NCI-H1092 treated with DMSO at 0.1 percent for 48 hours (cell line): ENCODE measurements at places on chromosomes 3 and 15.

- no peak for DNase-seq
Observed at GRCh38 chr3:150447084-150447483, 39.0 kb downstream of the TSC22D2 start.

DNA sequence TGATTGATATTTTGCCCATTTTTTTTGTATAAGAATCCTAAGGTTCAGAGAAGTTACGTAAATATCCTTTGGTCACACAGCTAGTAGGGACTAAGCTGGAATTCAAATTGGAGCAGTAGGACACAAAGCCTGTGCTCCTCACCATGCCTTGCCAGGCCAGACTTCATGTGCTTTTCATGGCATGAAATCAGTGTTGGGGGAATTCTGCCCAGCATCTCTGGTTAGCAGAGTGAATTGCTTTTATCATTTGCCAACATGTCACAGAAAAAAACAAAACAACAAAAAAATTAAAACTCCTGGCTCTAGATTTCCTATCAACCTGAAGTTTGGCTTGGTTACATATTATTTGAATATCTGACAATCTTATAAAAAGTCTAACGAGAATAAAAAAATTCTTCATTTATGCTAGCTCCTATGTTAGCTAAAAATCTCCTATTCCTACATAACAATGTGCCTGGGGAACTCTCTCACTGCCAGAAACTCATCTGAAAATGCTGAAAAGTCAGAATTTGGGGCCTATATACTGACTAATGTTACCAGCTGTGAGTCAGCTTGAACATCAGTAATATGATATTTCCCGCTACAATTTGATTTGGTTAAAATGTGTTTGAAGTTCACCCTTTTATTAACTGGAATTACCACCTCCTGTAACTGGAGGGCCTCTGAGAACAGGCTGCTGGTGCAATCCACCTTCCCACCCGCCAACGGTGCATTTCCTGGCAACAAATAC lies 141.7 kb downstream of the TIGIT start:
- no peak for DNase-seq

- no peak for DNase-seq
Observed at GRCh38 chr3:128398586-128398985, 68.1 kb downstream of the DNAJB8 start.

DNA sequence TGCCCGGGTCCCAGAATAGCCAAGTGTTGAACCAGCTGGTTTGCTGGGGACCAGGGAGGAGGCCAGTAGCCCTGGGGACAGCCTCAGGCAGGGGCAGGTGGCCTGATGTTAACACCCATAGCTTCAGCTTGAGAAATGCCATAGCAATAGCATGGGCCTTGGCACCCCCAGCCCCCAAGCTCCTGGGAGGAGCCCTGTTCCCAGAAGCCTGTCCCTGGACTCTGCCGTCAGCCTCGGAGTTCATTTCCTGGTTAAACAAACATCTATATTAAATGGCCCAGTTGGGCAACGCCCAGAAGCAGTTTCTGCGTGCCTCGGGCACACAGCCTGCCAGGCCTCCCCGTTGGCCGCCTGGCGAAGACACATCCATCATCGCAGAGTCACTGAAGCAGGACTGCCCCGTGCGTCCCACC lies 58.2 kb downstream of the FGD5 start:
- DNase-seq, result no peak

DNA sequence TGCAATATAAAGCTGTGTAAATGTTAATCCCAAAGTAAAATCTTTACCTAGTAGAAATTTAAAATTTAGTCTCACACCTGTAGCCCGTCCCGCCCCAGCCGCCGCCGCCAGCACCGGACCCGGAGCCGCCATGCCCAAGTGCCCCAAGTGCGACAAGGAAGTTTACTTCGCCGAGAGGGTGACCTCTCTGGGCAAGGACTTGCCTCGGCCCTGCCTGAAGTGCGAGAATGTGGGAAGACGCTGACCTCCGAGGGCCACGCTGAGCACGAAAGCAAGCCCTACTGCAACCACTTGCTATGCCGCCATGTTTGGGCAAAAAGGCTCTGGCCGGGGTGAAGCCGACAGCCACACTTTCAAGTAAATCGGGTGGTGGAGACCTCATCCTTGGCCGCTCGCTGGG lies 22.1 kb upstream of the TOP2B start:
- DNase-seq, result no peak

DNA sequence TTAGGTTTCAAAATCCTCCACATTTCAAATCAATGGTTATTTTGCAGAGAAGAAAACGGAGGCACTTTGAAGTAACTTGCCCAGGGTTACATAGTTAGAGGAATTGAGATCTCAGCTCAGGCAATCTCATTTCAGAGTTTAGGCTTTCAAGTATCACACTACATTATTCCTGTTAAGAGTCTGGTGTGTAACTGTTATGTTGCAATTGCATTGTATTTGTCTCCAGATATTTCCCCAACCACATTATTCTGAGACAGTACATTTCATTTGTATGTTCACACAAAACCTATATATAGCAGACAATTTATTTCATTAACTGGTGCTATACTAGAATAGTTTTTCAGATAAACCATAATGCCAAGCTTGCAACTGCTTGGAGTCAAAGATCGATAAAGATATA lies 154.2 kb upstream of the TSPAN3 start:
- DNase-seq, result no peak

GRCh38 chr3:127835993-127836882 lies 13.9 kb upstream of the MGLL start:
- DNase-seq, result no peak

GRCh38 chr3:72485641-72486040 lies 362.6 kb downstream of the SHQ1 start:
- DNase-seq, result no peak

DNA sequence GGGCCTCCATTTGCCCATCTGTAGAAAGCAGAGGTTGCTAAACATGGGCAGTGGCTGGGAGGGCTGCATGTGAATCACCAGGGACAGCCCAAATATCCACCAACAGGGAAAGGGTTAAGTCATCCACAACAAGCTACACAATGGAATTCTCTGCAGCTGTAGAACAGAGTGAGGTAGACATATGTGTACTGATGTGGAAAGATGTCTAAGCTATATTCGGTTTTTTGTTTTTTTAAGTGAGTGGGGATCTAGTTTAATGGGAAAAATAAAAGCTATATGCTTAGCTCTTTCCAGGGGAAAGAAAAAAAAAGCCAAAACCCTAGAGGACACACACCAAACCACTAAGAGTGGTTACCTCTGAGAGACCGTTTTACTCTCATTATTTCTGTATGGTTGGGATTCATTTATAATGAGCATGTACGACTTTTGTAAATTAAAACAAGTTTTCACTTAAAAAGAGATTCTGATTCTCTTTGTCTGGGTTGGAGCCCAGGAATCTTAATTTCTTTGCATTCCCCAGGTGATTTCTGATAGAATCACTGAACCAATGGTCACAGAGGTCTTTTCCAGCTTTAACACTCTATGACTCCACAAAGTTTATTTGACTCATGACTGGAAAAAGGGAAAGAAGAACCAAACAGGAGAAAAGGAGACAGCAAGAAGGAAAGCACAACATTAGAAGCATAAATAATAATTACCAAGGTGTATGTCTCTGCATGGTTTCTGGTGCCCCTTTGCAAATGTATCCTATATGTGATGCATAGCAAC lies 19.1 kb downstream of the CRABP1 start:
- no peak for DNase-seq

DNA sequence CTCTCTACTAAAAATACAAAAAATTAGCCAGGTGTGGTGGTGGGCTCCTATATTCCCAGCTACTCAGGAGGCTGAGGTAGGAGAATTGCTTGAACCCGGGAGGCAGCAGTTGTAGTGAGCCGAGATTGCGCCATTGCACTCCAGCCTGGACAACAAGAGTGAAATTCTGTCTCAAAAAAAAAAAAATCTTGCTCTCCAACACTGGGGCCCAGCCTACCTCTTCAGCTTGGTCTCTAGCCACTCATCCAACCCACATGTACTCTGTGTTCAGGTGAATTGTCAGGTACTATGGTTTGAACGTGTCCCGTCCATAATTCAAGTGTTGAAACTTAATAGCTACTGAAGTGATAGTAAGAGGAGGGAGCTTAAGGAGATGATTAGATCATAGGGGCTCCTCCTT lies 22.4 kb upstream of the RAB7A start:
- no peak for DNase-seq

DNA sequence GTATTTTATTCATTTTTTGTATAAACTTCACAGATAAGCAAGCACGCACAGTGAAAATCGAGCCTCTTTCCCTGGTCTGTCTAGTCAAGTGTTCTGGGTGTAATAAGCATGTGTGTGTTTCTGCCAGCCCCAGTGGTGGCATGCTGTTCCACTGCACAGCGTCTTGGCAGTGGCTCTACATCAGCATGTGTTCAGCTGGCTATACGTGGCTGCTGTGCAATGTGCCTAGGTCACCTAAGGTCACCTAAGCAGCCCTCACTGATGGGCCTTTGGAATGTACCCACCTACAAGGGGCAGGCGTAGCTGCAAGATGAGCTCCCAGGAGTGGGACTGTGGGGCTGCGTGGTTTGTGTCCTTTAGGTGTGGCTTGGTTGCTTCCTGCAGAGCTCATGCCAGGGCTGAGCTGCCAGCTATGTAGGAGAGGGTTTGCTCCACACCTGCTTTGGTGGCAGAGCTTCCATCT lies 4.9 kb downstream of the LIMD1 start:
- DNase-seq, result no peak

DNA sequence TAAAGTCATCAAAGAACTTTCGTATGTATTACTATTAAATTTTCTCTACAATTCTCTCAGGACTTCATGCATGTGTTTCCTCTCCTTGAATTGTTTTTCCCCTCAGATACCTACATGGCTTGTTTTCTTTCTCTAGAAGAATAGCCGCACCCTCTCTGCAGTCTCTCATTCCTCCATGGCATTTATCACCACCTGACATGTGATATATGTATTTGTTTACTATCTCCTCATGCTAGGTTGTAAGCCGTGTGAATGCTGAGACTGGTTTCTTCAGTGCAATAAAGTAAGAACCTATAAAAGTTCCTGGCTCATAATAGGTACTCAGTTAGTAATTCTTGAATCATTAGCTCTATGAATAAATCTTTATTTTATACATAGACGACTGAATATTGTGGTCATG lies 149.2 kb downstream of the CNTN4 start:
- DNase-seq, result no peak

DNA sequence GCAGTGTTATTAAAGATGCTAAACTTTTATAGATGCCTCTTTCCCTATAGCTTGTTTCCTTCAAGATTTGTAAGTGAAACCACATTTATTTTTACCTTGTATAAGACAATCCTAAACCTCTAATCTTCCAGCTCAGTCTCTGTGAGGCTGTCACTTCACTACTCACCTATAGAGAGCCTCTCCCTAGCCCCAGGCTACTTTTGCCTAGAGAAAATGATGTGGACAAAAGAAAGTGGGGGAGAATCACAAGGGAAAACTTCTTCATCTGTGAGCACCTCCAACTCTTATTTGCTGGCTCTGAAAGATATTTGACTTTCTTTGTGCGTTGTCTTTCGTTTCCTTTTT lies 74.9 kb upstream of the SCN5A start:
- no peak for DNase-seq

DNA sequence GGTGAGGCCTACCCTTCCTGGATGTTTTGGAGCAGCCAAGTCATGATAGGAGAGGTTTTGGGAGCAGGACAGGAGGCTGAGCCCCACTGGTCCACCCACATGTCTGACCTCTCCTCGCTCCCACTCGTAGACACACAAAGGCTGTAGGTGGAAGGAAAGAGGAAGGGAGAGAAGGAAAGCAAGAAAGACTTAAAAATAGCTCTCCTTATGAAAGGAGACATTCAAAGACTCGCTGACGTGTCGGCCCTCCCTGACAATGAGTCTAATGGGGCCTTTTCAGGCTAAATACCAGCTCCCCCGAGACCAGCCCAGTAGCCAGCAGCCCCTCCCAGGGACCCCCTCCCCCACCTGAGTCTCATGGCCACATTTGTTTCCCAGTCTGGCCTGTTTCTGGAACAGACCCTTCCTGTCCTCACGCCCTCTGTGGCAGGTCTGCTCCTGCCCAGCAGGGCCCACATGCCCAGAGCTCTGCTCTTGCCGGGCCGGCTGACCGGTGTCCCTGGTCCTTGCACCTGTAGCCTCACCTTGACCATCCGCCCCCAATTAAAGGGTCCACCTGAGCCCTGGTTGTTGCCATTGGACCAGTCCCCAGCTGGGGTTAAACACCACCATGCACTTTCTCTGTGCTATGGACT lies 49.3 kb downstream of the FGD5 start:
- no peak for DNase-seq

GRCh38 chr15:89761009-89761831 lies 10.2 kb upstream of the MESP1 start:
- no peak for DNase-seq

DNA sequence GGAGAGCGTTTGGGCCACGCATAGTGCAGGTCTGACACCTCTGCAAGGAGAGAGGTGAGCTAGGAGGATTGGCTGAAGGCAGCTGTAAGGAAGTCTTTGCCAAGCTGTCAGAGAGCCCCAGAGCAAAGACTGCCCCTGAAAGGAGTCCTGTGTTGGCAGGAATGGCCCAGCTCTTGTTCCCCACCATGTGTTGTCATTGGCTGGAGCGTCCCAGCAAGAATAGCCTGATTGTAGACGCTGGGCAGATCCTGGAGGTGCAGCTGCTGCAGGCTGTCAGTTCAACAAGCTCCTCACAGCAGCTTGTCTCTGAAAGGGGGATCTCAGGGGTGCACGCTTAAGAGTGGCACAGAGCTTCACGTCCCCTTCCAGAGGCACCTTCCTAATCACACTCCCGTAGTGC lies 237.6 kb downstream of the FEZF2 start:
- DNase-seq, result no peak

DNA sequence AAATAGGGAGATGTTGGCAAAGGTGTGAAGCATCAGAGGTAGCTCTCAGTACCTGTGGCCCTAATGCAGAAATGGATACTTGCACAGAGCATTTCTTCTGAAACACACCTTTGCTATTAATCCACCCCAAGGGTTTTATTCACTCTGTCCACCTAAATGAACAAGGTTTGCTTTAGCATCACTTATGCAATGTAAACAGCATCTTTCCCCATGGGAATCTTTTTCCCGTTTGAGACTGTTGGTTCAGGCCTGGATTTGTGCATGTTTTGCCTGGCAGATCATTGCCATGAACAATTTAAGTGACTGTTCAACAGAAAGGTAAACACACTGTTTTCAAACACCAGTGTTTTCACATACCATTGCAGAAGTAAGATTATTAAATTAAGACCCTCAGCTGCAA lies 508.3 kb downstream of the SOX2 start:
- no peak for DNase-seq

DNA sequence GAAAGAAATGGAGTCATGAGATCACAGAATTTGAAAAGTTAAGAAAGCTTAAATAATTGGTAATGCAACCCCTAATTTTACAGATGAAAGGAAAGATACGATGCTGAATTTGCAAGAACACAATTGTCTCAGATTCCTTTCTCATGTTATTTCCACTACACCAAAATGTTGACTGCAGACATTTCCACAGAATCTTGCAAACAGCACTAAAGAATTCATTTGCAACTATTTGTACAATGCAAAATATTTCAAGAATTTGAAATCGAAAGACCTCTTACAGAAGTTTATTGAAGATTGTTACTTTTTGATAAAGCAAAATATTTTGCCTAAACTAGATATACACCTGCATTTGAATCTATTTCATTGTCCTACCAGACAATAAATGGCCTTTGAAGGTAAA lies 194.1 kb upstream of the KCNMB2 start:
- no peak for DNase-seq
